ENCODE measurements at places on chromosomes 5 and 9.

DNA sequence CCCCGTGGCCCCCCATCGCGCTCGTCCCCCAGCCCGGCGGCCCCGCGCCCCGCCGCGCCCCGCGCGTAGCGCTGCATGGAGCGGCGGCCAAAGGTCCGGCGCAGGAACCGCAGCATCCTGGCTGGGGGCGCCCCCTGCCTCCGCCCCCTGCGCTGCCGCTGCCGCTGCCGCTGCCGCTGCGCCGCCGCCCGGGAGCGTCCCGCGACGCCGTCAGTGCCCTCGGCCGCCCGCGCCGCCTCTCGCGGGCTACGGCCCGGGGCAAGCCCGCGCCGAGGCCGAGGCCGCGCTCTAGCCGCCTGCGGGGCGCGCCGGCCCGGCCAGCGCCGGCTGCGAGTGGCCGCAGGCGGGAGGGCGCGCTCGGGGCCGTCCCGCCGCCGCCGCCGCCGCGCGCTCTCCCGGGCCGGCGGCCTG, 523 bp downstream of the EPB41L4B start:
- no peak for DNase-seq

- no peak for DNase-seq
Measured at GRCh38 chr9:92853716-92854115, 24.1 kb downstream of the ZNF484 start.

DNA sequence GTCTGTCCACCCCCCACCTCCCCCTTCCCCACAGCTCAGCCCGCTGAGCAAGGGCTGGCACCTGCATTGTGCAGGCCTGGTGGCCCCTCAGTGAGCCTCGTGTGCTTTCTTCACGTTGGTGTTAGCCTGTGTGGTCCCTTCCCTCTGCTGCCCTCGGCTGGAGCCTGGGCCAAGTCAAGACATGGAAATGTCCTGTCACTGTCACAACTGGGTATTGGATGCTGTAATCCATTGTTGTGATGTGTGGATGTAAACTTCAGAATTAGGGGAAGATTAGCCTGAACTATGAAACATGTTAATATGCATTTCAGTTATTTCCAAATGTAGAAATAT, 103.9 kb downstream of the TRIO start:
- no peak for DNase-seq

- no peak for DNase-seq
Measured at GRCh38 chr9:116549061-116549664, 137.9 kb upstream of the TRIM32 start.

DNA sequence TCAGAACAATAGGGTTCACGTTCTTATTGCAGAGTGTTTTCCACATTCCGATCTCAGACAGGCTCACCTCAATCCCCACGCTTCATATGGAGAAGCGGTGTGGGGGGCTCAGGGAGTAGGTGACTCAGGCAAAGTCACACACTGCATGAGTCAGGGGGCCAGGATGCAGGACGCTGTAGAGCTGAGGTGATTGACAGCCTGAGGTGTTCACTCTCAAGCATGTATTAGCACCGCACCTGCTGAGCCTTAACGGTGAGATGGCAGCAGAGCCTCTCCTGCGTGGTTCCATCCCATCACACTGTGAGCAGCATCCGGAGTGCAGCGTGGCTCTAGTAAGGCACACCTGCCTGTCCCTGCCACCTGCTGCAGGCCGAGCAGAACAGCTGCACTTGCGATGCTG, 194.0 kb downstream of the IRX2 start:
- peak; percentile 10 for DNase-seq

DNA sequence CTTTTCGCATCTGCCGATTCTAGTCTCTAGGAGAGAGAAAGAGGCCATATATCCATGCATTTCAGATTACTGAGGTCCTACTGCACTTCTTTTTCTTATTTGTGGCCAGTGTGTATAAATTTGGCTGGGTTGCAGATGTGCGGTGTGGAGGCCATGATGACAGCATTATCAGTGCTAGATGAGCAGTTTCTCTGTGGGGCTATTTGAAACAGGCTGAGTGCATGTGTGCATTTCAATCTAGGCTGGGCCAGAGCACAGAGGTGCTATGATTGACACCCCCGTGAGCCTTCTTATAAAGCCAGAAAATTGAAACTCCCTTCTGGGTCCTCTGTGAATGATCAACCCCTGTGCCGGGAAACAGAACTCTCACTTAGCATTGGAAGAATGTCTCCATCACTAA, 70.0 kb downstream of the TMEM252 start:
- DNase-seq = no peak

GRCh38 chr5:137688210-137688840, 47.6 kb downstream of the KLHL3 start:
- DNase-seq = no peak

DNA sequence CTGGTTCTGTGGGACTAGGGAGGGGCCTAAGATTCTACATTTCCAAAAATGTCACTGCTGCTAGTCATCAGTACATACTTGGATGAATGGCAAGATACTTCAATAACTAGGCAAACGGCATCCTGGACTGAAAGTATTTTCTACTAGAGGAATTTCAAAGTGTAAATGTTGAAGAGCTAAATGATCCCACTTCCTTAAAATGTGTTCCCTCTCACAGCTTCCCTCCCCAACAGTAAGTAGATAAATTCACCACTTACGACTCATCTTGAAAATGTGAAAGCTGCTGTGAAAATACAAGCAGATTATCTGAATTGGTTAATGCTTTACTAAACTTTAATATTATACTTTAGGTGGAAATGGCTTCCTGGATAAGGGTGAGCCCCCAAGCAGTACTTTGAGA, 1571.5 kb upstream of the WWC1 start:
- no peak for DNase-seq

- no peak for DNase-seq
Measured at GRCh38 chr5:149310947-149311658, 34.2 kb upstream of the GRPEL2 start.

- no peak for DNase-seq
Measured at GRCh38 chr9:134217431-134218210, 53.3 kb upstream of the RNU6ATAC start.

GRCh38 chr9:124551472-124552272, 44.5 kb upstream of the NR5A1 start:
- DNase-seq = peak; percentile 26

DNA sequence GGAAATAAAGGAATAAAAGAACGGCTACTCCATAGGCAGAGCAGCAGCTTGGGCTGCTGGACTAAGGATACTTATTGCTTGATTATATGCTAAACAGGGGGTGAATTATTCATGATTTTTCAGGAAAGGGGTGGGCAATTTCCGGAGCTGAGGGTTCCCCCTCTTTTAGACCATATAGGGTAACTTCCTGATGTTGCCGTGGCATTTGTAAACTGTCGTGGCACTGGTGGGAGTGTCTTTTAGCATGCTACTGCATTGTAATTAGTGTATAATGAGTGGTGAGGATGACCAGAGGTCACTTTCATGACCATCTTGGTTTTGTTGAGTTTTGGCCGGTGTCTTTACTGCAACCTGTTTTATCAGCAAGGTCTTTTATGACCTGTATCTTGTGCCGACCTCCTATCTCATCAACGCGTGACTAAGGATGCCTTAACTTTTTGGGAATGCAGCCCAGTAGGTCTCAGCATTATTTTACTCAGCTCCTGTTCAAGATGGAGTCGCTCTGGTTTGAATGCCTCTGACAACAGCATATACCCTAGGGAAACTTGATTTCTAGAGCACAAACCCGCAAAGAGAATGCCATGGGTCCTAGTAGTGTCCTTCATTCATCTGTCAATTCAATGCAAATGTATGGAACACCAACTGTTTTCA, 47.8 kb upstream of the PWWP2A start:
- DNase-seq = no peak

DNA sequence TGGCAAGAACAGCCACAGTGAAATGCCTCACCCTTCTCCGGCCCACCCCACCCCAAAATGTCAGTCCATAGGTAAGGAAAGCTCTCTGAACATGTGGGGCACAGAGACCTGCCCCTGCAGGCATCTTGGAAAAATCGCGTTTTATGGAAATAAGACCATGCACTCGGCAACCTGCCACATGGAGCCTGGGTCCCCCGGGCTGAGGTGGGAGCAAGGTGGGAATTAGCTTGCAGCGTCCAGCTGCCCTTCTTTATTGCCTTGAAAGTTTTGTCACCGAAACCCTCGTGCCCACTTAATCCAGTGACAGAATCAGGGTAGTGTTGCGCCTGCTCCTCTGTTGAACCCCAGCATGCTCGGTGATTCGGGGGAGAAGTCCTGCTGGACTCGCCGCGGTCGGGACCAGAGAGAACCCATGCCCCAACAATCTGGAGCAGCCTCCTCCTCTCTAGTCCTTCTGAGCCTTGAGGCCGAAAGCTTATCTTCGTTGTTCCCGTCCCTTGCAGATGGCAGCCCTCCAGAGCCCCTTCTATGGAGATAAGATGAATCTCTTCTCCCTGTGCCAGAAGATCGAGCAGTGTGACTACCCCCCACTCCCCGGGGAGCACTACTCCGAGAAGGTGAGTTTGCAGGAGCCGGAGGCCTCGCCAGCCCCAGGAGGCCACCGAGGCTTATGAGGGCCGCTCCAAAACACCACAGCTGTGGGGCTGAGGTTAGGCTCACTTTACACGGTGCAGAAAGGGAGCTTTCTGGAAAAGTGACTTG, 67.9 kb downstream of the PSMB7 start:
- no peak for DNase-seq

DNA sequence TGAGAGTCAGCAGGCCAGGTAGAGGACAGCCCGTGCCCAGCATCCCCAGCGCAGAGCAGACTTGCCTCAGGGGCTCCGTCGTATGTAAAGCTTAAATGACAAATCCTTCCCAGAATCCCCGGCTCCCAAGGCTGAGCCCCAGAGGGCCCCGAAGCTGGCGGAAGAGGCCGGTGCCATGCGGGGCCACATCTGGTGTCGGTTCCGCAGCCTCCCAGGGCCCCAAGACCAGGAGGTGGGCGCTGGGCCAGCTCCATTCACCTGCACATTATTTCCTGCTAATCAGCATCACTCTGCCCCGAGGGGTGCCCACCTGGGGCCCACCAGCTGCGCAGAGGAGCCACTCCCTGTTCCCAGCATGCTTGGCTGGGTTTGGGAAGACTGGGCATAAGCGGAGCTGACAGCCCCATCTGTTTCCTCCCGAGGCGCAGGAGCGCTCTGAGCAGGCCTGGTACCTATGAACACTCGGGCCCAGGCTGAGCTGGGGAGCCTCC, 124.0 kb upstream of the PPP1R26 start:
- DNase-seq = no peak

DNA sequence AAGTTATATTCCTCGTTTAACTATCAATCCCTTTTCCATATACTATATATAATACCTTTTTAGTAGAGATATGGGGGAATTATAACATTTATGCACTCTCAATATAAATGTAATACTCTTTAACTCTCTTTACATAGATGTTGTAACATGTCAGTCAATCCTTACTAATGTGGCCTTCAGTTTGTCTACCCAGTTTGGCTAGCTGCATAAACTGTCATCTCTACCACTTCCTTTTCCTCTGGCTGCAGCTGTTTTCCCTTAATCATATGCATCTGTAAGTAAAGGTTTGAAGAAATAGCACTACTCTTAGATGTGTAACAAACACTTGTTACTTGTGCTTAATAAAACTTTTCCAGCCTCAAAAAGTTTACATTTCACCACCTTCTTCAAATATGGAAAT, 13.4 kb downstream of the ABHD17B start:
- DNase-seq = no peak

DNA sequence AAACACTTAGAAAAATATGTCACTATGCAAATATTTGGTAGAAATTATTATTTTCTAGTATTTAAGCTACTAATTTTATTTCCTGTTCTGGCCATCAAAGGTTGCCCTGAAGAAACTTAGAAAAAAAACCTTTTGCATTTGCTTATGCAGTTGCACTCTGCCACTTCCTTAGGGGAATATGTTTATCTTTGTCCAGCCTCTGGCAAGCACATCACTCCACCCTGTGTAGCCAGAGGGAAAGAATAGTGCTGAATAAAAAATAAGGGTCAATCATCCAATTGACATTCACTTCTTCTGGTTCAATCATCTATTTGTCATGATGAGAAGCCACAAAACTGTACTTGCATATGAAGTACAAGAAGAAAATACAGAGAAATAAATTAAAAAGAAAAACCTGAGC, 72.8 kb downstream of the CETN3 start:
- no peak for DNase-seq

GRCh38 chr9:9747787-9748186, 865.0 kb downstream of the PTPRD start:
- no peak for DNase-seq

DNA sequence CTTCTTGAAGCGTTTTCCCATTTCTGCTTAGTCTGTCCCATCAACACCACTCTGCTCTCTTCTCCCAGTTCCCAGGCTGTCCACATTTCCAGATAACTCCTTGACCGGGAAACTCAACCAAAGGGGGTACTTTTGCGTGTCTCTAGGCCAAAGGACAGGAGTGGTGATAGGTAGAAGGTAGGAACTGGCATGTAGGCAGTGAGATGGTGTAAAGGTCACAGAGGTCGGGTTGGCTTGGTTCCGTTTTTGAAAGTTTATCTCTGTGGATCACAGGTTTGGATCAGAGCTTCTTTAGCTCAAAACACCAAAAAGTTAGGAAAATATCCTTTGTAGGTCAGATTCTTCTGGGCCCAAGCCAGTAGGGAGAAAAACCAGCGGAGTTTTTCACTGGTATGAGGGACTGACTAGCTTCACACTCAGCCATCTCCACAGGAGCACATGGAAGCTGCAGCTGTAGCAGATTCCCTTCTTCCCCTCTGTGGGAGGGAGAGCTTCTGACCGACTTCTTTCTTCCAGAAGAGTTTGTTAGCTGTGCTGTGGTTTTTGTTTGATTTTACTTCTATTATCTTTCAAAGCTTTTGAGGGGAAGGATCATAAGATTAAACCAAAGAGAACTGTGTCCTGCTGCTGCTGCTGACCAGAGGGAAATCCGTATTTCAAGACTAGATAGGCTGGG, 98.4 kb upstream of the DMRT1 start:
- DNase-seq = no peak

DNA sequence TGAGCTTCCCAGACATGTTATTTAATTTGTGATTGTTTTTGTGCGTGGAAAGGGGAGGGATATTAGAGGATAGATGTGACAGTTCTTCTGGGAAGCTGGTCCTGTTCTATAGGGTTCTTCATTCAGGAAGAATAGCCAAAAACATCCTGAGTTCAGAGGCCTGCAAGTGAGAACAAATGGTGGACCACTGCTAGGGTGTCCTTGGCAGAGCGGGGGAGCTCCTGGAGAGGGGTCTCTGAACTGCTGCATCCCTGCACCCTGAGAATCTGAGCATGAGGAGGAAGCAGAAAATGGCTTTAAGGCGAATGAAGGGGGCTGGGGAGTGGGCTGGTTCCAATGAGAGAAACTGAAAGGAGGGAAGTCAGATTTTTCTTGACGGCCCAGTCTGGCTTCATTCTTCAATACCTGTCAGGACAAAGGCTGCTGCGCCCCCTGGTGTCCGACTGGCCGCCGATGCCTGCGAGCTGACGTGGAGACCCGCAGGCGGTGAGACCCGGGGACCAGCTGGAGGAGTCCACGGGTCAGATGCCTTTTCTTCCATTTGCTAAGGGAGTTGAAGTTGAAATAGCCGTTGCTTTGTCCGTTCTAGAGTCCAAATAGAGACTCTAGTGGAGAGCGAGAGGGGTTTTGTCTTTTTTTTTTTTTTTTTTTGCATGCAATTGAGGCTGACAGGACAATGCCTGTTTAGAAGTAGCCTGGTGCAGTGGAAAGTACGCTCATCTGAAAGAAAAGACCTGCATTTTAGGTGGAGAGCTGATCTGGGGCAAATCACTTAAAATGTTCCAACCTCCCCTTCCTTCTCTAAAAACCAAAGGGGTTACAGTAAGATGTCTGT, 39.5 kb upstream of the NFIB start:
- peak; percentile 71 for DNase-seq

Measured in NCI-H1105 (cell line).